ENCODE measurements at places on chromosomes 2 and 18.

DNA sequence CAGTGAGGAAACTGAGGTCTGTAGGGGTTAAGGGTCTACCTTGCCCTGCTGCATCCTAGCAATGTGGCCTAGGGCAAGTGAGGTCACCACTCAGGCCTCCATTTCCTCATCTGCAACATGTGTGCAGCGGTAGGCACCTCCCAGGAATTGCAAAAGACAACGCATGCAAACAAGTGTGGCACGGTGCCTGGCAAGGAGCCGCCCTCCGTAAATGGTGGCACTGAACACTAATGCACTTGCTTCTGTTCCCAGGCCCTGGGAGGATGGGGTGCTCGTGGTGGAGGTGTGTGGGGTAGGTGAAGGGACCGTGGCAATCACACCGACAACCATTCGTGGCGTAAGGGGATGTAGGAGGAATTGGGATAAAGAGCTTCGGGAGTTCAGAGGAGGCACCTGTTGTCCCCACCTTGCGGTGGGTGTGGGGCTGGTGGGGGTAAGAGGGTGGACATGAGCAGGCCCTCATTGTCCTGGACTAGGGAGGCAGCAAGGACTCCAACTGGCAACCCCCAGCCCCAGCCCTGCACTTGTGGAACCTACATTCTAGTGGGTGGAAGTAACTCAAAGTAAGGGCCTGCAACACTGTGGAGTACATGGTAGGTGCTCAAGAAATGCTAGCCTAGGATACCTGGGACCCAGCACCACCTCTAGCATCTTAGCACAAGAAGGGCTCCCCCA is 26.0 kb downstream of the ATOH8 start:
- DNase-seq, result no peak

GRCh38 chr18:495017-495416 is 5.5 kb downstream of the COLEC12 start:
- DNase-seq, result no peak

GRCh38 chr2:126774761-126775160 is 118.8 kb downstream of the GYPC start:
- DNase-seq, result peak; percentile 30

DNA sequence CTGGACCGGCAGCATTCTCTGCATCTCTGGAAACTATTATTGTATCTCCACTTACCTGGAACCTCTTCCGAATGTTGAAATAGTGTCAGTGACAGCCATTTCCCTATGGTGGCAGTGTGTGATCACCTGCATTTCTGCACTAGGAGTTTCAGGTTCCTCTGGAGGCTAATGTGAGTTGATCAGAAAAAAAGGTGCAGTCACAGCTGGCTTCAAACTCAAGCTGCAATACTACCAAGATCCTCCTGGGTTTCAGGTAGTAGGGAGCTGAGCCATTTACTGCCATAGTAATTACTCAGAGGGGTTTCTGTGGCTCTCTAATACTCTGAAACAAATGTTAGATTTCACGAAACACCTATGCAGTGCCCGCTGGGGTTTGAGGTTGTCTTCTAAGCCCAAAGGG is 183.5 kb upstream of the OSR1 start:
- DNase-seq, result no peak

DNA sequence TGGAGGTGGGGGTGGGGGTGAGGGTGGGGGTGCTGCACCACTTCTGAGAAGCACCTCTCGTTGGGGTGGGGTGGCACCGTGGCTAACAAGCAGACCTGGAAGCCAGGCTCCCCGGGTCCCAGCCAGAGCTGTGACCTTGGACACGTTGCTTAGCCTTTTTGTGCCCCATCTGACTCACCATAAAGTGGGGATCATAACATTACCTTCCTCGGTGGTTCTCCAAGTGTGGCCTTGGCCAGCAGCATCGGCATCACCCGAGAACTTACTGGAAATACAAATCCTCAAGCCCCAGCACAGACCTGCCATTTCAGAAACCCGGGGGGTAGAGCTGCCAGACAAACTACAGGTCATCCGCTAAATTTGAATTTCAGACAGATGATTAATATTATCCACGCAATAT is 58.7 kb upstream of the SLC66A3 start:
- peak; percentile 37 for DNase-seq

GRCh38 chr2:186457908-186458307 is 28.2 kb upstream of the ZC3H15 start:
- DNase-seq, result no peak

GRCh38 chr2:47946593-47946992 is 40.3 kb upstream of the FBXO11 start:
- DNase-seq, result no peak

DNA sequence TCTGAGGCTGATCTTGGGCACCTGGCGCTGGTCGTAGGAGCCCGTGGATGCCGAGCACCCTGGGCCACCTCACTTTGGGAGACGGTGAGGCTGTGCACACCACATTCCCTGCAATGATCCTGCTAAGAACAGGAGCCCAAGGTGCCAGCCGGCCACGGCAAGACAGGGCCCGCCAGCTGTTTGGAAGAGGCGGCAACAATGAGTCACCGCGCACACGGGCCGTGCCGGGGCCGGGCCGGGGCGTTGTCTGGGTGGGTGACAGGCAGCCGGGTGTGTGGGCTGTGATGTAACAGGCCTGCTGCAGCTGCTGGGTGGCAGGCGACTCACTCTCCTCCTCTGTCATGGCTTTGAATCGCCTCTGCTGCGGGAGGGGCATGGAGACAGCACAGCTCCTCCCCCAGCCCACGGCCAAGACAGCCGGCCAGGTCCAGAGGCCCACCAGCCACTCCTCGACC is 49.7 kb upstream of the ODC1 start:
- DNase-seq, result peak; percentile 79

GRCh38 chr2:219492575-219492974 is 6.1 kb upstream of the GMPPA start:
- no peak for DNase-seq

DNA sequence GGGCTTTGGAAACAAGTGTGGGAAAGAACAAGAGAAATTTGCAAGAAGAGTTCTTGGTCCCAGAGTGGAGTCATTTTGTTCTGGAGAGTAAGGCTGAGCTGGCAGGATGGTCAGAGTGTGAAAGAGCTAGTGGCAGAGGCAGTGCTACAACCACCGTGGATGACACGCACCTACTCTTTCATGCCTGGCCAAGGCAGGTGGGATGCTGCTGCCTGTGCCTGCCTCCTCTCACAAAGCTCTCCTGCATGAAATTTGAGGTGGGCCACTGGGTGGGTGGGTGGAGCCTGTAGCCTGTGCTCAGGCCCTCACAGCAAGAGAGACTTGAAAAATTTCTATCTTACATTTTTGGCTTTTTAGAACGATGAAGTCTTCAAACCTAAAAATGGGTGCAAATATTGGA is 9.4 kb upstream of the INO80C start:
- DNase-seq, result no peak

DNA sequence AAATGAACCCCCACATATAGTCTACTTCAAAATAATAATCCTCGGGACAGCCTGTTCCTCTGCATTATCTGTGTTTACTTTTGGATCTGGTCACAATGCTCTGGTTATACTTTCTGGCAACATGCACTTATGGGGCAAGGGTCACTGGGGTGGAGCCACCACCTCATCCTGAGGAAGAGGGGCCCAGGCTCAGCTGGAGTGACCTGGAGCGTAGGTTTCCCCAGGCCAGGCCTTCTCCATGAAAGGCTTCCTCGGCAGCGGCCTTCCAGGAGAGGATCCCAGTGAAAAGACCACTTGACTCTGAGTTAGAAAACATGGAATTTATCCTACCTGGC is 237.4 kb downstream of the SETBP1 start:
- DNase-seq, result no peak

GRCh38 chr2:127712999-127713398 is 11.7 kb downstream of the SFT2D3 start:
- DNase-seq, result no peak

- no peak for DNase-seq
Observed at GRCh38 chr2:234488913-234489451, 7.9 kb downstream of the ARL4C start.

- DNase-seq, result no peak
Observed at GRCh38 chr2:48566592-48567310, 36.8 kb downstream of the STON1 start.

DNA sequence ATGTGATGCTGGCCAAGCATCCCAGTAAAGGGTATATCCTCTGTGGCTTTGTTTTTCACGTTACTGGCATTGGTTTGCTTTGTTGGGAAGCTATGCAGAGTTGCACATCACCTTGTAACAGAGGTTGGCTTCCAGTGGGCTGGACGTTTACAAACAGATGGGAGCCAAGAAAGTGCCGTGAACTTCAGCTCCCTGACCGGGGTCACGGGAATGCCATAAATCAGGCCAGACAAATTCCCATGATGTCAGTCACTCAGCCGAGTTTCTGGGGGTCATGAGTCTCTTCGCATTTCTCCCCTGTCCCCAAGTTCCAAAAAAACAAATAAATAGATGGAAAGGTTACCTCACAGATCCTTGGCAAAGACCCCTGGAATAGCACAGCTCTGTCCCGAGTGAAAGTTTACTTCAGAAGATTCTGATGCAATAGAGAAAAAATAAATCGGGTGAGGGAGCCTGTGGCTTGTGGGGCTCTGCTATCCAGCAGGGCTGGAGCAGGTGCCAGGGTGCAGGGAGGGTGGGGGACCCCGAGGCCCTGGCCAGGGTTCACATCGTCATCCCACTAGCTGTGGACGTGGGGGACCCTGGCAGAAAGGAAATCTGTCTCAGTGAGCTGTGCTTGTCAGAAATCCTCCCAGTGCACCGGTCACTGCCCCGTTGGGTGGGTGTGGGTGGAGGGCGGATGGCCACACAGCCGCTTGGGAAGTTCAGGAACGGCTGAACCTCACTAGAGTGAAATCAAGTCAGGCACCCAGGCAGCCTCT is 27.8 kb downstream of the TWIST2 start:
- DNase-seq, result peak; percentile 86

- no peak for DNase-seq
Observed at GRCh38 chr2:134229540-134229939, 24.3 kb upstream of the MGAT5 start.

- no peak for DNase-seq
Observed at GRCh38 chr2:39568561-39569006, 97.1 kb upstream of the TMEM178A start.

- peak; percentile 72 for DNase-seq
Observed at GRCh38 chr2:26605999-26606846, 34.9 kb downstream of the CIB4 start.

Data from suprapubic skin (tissue), 4 donors.